ENCODE measurements at places on chromosomes 6 and 20.

- no peak for DNase-seq
Observed at GRCh38 chr20:51633430-51633829, 90.9 kb upstream of the NFATC2 start.

DNA sequence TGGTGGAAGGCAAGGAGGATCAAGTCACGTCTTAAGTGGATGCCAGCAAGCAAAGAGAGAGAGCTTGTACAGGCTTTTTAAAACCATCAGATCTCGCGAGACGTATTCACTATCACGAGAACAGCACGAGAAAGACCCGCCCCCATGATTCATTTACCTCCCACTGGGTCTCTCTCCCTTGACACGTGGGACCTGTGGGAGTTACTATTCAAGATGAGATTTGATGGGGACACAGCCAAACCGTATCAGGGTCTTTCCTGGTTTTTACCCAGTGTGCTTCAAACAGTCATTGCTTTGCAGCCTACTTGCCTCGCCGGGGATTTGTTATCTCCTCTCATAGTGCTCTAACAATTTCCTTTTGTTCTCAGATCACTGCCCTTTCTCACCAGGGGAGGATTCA lies 108.2 kb downstream of the UST start:
- no peak for DNase-seq

GRCh38 chr20:60306105-60306504 lies 347.9 kb downstream of the CDH26 start:
- no peak for DNase-seq

GRCh38 chr6:145964948-145965366 lies 799 bp upstream of the SHPRH start:
- no peak for DNase-seq

DNA sequence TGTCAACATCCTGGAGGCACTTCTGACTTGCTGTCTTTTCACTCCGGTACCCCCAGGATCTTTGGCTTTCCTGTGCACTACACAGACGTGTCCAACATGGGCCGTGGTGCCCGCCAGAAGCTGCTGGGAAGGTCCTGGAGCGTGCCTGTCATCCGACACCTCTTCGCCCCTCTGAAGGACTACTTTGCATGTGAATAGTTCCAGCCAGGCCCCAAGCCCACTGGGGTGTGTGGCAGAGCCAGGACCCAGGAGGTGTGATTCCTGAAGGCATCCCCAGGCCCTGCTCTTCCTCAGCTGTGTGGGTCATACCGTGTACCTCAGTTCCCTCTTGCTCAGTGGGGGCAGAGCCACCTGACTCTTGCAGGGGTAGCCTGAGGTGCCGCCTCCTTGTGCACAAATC lies 12.0 kb upstream of the MAPRE1 start:
- no peak for DNase-seq

- no peak for DNase-seq
Observed at GRCh38 chr20:32611286-32611685, 26.2 kb upstream of the NOL4L start.

DNA sequence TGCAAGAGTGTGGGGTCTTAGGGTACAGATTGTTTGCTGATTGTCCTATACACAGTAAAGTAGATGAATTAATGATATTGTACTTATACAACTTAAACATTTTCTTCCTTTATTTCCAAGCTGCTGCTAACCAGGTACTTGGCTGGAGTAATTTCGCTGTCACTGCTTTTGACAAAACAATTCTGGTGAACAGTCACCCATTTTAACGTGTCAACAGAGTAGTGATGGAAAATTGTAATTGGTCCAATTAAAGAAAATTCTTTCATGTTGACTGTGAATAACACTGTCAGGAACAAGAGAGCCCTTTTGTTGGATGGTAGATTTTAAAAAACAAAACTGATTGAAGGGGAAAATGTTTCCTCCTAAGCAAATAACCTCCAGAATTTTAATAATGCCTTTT lies 26.4 kb upstream of the MROH8 start:
- no peak for DNase-seq

- no peak for DNase-seq
Observed at GRCh38 chr20:20304942-20305341, 63.0 kb upstream of the INSM1 start.

- DNase-seq = no peak
Observed at GRCh38 chr6:23246896-23247295, 677.5 kb downstream of the HDGFL1 start.

DNA sequence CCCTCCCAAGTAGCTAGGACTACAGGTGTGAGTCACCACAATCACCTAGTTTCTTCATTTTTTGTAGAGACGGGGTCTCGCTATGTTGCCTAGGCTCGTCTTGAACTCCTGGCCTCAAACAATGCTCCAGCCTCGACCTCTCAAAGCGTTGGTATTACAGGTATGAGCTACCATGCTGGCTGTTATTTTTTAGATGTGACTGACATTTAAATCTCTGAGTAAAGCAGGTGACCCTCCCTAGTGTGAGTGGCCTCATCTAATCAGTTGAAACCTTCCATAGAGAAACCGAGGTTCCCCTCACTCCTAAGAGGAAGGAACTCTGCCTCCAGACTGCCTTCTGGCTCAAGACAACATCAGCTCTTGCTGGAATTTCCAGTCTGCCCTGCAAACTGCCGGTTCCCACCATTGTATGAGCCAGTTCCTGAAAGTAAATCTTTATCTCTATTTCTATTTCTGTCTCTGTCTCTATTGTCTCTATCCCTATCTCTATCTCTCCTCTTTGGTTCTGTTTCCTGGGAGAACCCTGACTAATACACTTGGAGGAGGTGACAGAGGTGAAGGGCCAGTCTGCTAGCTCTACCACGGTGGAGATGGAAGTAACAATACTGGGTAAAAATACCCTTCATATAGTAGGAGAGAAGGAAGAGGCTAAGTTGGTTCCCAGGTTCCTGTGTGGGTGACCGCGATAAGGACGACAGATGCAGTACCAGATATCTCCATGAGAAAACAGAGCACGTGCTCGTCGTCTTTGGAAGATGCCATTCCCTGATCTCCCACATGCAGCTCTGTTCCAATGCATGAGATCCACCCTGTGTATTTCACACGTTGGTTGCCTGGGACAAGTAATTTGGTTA lies 81.0 kb downstream of the MYB start:
- no peak for DNase-seq

DNA sequence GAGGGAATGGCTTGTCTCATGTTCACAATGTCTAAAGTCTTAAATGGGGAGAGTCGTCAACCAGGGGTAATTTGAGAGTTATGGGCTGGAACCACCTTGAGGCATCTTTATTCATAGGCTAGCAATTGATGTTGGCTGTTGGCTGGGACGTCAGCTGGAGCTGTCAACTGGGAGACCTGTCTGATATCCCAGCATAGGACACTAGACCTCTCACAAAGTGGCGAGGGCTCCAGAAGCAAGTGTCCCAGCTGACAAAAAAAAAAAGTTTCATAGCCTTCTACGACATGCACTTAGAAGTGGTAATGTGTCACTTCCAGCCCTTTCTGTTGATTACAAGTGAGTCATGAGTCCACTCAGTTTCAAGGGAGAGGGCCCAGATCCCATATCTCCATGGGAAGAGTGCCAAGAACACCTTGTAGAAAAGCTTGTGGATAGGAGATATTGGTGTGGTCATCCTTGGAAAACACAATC lies 278.0 kb downstream of the ESR1 start:
- peak; percentile 94 for DNase-seq

- DNase-seq = no peak
Observed at GRCh38 chr6:88179692-88180091, 13.5 kb upstream of the CNR1 start.

DNA sequence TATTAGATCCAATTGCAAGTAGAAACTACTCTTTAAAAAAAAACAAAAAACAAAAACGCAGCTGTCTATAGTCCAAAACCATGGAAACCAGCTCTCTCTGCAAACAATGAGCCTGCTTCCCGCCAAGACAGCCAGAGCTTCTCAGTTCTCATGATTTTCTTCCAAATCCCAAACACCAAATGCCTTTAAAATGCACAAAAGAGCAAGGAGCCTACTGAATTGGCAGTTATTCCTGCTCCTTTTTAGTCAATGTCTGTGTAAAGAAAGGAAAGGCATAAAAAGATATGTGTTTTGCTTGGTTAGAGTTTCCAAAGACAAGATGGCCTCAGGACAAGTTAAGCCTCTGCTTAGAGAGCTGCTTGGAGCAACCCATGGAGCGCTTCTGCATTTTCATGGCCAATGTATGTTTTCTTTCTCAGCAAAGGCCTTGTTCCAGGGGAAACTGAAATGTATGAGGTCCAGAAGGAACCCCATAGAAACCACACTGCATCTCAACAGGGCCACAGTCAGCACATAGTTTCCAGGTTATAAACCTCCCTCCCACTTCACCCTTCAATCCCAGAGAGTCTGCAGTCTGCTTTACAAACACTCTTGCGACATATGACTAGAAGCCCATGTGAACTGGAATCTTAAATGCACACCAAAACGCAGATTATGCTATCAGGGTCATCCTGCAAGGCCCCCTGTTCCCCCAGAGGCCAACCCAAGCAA lies 209.3 kb upstream of the TAB2 start:
- peak; percentile 20 for DNase-seq
